Right cardiac atrium (tissue), 5 donors: ENCODE measurements at places on chromosomes 6 and 20.

DNA sequence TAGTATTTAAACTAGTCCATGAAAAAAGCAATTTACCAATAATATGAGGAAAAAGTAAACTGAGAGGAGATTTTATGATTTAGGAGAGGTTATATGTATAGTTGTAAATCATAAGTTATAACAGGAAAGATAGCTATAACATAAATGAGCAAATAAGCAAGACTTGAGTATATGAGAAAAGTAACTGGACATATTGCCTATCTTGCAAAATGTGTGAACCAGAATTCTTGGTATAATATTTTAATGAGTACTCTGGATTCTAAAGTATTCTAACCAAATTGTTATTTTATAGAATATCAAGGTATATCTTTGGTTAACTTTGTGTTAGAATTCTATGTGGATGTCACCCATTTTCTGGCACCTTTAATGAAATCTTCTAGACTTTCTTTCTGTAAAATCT is 124.6 kb downstream of the PHF3 start:
- no peak for DNase-seq

DNA sequence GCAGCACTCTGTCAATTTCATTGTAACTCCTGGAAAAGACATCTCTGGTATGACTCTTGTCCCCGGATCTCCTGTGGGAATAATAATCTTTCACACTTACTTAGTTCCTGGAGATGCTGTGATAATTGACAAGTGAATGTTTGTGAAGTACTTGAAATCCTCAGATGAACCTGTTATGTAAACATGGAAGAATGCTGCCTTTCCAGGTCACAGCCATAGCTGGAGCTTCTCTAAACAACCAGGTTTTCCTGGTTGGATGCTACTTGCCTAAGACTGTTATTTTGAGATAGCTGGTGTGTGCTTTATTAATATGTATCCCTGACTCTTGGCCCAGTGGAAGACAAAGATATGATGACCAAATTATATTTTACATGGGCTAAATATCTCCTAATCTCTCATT is 228.6 kb downstream of the KCNQ5 start:
- DNase-seq = no peak

DNA sequence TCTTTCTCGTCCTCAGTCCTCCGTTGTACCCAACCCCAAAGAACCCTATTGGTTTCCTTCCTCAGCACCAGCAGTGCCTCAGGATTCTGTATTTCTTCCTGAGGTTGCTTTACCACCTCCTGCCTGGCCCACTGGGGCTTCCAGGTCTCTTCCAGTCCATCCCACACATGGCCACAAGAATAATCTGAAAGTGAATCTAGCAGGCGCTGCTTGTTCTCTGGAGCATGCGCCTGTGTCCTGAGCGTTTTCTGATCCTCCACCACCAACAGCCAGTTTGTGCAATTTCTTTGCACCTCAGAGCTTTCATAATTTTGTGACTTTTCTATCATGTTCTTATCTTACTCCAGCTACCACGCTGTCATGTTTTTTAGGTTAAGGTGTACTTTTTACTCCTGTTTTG is 11.6 kb upstream of the HSP90AB1 start:
- DNase-seq = no peak

GRCh38 chr6:30112402-30112994 is 392 bp downstream of the TRIM31 start:
- no peak for DNase-seq

DNA sequence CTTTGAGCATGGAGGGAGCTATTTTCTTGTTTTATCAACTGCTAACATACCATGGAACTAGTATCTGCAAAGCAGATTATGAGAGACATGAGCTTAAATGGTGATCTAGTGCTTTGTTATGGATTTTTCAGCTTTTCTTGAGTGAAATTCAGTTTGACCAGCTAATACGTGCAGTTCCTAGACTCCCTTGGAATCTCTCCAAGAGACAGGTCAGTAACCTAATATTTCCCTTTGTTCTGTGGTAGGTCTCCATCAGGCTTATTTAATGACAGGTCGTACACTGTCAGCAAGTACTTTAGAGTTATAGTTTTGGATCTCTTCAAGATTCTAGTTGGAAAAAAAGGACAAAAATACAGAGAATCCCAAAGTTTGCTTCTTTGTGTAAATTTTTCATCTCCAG is 43.9 kb downstream of the HDAC2 start:
- no peak for DNase-seq

DNA sequence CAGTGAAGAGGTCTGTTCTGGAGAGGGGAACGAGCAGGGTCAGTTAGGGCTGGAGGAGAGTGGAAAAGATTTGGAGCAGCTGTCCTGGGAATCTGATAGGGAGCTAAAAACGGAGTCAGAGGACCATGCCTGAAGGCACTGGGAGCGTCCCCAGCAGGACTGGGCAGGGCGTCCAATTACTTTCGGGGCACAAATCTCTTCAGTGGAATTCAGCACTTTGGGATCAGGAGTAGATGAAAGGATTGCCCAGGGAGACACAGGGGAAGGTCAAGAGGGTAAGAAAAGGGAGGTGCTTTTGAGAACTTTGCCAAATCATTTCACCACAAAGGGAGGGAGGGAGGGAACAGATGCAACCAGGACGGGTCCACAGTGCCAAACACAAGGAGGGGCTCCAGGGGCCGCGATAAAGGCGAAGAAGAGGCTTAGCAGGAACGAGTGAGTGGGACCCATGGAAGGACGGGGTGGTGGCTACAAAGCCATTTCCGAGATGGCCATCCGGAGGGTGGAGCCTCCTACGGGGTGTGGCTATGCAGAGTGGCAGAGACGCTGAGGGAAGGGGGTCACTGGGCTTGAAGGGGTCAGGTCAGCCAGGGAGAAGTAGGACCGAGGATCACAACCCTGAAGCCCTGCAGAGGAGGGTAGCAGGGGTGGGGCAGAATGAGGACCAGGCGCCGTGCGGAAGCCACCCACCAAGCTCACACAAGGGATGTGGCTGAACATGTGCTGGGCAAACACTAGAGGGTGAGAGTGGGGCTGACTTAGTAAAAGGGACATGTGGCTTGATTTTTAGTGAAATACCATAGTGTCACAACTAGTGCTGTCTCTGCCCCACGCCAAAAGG is 180.0 kb upstream of the RREB1 start:
- peak; percentile 79 for DNase-seq

DNA sequence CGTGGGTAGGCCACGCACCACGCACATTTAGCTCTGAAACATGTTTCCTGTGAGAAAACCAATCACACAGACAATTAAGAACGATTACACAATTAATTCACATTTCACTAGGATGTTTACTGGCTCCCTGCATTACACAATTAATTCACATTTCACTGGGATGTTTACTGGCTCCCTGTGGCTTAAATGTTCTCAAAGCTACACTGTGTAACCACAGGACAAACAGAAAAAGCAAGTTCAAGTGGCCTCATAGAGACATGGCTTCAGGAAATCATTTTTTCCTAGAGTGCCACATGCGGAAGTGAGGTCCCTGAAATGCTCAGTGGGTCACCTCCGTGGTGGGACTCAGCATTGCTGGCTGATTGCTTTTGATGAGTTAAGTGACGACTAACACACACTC is 61.7 kb upstream of the XRN2 start:
- DNase-seq = no peak

DNA sequence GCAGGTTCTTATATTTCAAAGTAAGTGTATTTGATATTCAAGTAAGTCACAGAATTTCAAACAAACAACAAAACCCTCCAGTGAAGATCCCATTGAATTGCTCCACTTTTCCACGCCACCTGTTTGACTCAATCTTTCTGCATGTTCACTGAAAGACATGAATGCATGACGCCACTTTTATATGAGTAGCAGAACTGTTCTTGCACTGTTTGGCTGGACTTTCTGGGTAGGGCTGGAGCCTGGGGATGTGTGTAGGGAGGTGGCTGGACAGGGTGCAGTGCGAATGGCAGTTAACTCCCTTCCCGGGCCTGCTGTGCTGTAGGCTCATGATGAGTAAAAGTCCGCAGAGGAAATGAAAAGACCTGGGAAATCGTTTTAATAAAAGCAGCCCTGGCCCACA is 39.7 kb downstream of the IL20RA start:
- DNase-seq = no peak

GRCh38 chr20:11454966-11455799 is 462.5 kb upstream of the BTBD3 start:
- no peak for DNase-seq

DNA sequence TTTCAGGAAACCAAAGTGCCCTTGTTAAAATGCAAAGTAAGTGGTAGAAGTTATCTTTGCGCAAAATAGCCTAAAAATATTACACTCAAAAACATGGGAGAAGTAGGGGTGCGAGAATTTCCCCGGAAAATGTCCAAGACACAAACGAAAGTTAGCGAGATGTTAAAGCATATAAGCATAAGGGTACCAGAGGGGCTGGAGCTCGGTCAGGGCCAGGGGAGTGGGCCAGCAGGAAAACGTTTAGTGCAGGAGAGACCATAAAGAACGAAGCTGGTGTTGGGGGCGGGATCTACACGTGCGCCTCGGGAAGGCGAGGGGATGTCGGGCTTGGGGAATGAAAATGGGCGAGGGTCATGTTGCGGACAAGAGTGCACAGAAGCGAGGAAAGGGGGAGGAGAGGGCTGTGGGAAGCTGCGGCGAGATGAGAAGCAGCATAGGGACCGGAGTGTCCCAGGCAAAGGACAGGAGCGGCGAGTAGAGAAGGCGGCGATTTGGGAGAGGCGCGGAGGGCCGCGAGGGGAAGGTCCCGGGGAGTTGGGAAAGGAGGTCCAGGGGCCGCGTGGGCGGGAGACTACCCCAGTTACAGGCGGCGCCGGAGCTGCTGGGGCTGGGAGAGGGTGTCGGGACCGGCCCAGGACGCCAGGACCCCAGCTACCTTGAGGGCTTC is 600 bp downstream of the XPO5 start:
- no peak for DNase-seq

GRCh38 chr6:100096341-100096740 is 102.3 kb upstream of the MCHR2 start:
- no peak for DNase-seq

DNA sequence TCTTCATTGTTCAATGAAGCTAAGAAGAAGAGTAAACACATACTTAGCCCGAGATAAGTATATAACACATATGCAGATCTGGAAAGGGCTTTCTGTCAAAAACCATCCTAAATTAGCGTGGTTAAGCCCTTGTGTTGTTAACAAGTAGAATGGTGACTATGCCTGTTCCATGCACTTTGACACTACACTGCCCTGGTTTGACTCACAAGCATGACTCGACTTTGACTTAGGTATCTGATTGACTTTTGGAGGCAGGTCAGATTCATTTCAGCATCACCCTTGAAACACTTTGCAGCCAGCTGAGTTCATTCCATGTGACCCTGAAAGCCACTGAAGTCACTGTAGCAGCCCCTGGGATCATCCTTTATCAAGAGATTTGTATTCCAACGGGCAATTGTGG is 239.8 kb downstream of the TBX18 start:
- no peak for DNase-seq

- DNase-seq = no peak
These were observed 183.2 kb downstream of the EYA4 start for GRCh38 chr6:133424359-133424758.

DNA sequence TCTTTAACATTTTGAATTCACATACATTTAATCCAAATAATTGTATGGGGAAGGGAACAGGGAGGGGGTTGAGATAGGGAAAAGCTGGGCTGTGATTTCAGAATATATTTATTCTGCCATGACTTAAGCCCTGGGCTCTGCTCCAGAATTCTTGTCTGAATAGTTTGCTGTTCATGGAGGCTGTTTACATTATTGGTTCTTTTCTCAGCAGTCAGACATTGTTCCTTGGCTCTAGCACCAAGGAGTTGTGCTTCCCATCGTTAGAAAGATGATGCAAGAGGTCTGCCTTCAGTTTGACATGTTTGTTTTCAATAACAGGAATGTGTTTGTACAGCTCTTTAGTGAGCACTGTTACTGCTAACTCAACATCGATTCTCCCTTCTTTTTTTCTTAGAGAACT is 198.8 kb upstream of the CDYL start:
- DNase-seq = no peak

- DNase-seq = no peak
These were observed 3.7 kb downstream of the TNFAIP3 start for GRCh38 chr6:137870744-137871247.

DNA sequence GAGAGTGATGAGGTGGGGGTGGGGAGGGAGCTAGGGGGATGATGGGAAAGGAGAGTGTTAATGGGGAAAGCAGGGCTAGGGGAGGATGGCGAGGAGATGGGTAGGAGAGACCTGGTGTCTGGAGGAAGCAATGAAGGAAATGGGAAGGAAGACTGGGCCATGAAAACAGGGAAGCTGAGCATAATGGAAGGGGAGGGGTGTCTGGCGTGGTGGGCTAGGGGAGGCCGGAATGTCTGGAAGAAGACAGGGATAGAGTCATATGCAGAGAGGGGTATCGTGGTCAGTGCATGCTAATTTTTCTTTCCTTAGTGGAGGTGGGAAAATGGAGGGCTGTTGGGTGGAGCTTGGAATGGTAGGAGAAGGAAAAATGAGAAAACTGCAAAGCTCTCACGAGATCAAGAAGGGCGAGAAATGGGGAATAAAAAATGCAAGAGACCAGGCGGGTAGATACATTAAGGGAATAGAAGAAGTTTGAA is 423 bp downstream of the KLHDC3 start:
- no peak for DNase-seq

DNA sequence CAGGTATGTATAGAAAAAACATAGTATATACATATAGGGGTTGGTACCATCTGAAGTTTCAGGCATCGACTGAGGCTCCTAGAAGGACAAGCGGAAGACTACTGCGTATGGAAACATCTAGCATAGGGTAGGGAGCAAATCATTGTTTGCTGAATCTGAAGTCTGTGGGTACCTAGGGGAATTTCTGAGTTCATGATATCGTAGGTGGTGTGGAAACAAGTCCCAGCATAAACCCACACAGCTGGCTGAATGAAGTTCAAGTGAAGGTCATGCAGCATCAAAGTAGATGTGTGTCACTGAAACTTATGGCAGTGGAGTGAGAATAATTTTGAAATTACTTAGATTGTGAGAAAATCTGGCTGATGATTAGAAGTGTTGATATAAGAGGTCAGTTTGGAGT is 39.4 kb downstream of the MAP7 start:
- no peak for DNase-seq

- DNase-seq = no peak
These were observed 96.8 kb downstream of the PHACTR1 start for GRCh38 chr6:12813321-12813720.

DNA sequence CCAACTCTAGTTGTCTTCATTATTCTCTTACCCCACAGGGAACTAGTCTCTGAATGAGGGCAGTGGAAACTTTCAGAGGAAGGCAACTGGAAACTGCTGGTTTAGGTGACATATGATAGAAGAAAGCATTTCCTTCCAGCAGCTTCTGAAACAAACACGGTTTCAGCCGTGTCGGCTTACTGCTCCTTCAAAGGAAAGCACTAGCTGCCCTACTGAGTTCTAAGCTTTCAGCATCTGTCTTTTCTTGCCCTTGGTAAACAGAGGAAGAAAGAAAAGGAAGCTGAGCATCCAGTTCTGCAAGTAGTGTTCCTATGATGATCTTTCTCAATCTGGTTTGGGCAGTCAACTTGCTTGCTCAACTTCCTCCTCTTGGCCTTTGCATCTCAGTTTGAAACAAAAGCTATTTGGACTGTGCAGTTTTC is 117.5 kb upstream of the CEP85L start:
- no peak for DNase-seq

- DNase-seq = no peak
These were observed 122.8 kb downstream of the CLVS2 start for GRCh38 chr6:123118811-123119210.

- no peak for DNase-seq
These were observed 150.4 kb upstream of the PHACTR3 start for GRCh38 chr20:59453759-59454560.

- DNase-seq = no peak
These were observed 23.4 kb downstream of the IL22RA2 start for GRCh38 chr6:137150072-137150471.
